Head of caudate nucleus (tissue), 42 donors: ENCODE measurements at places on chromosomes 3 and 15.

GRCh38 chr15:39172380-39173281 is 408.2 kb upstream of the THBS1 start:
- peak; percentile 31 for DNase-seq

DNA sequence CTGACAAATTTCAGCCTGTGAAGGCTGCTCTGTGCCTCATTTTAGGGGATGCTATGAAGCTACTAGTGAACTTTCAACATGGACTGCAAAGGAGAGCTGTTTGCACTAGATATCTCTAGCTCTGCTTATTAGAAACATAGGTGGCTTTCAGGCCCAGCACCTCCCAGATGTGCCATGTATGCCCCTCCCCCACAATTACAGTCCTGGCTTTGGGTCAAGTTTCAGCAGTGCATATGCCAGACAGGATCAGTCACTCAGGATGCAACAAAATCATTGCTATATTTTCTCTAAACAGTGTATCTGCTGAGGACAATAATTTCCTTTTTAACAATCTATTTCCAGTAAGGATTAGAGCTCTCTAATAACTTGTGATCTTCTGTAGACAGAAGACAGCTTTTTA is 178.8 kb upstream of the STAC start:
- DNase-seq, result no peak

DNA sequence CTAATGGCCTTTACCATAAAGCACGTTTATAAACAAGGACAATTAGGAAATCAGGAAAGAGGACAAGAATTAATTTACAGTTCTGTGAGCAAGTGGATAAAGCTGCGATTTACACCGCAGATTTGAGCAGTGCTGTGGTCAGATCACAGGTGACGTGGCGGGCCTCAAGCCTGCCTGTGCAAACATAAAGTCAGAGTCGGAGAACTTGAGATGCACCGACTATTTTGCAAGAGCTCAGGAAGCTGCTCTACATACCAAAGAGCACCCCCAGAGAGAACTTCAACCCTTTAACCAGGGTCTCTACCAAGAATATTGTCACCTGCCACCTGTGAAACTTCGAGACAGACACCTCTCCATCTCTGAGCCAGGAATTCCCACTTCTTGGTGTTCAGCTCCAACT is 35.7 kb downstream of the MECOM start:
- no peak for DNase-seq

DNA sequence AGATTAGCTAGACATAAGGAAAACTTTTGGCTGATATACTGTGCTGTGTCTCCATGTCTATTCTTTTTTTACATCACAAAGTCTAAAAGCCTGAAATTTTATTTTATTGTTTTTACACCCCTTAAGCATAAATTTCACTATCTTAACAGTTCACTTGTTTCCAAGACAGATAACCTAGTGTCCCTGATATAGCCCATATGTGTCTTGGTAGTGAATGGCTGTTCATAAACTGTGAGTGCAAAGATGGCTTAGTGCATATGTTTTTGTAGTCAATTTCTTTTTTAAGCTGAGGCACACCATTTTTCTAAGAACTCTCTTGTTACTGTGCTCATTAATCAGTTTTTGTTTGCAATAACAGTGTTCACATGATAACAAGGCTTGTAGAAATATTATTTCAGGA is 381.1 kb downstream of the OXSM start:
- DNase-seq, result no peak

GRCh38 chr3:31014317-31015040 is 120.0 kb upstream of the GADL1 start:
- no peak for DNase-seq

- DNase-seq, result no peak
Measured at GRCh38 chr3:116020495-116020894, 397.2 kb downstream of the GAP43 start.

DNA sequence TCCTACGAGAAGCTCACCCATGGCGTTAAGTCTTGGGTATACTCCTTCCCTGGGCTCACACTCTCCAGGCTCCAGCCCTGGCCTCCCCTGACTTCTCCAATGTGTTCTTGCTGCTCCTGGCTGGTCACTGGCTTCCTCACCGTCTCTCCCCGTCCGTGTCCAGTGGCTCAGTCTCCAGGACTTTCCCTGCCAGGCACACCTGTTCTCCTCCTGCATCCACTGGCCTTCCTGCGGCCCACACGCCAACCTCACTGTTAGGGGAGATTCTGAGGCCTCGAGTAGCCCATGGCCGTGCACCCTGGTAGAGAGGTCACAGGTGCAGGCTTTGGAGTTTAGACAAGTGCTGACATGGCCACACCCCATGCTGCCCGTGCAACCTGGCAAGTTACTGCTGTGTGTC is 91.9 kb upstream of the SNRPA1 start:
- no peak for DNase-seq

- DNase-seq, result no peak
Measured at GRCh38 chr15:69863446-69863845, 234.3 kb downstream of the TLE3 start.

DNA sequence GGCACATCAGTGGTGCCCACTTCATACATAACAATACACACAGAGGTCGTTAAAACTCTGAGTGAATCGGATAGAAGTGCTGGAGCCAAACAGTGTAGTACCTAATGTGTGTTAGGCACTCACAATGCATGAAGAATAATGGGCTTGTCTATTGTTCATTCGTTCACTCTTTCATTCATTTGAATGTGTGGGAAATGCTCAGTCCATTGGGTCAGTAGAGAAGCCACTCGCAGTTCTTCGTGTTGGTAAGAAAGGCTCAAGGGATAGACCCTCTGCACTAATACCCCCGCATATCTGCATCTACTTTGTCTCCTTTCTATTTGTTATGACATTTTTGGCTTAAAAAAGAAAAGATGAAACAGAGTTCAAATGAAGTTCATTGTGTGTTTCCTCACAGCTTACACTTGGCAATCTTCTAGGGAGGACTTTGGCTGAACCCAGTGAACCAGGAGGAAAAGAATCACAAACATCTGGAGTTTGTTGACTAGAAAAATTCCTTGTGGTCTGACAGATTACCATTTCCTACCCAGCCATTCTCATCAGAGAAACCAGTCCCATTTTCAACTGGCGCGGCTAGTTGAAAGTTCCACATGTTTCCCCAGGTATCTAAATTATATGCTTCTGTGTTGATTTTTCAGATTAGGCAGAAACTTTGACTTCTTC is 32.8 kb upstream of the MFSD1 start:
- no peak for DNase-seq

DNA sequence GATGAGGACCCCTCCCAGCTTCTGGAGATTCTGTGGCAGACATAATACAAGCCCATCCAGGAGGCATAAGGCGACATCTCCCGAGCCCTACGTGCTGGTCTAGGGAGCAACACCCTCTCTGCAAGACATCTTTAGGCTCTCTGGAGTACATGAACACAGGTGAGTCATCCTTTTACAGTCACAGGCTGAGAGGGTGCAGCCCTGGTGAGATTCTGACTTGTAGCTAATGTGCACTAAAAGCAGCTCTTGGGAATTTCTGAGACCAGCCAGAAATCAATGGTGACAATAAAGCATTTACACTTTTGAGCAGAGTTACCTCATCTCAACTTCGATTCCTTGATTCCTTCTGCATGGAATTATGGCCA is 131.1 kb downstream of the XXYLT1 start:
- DNase-seq, result no peak

DNA sequence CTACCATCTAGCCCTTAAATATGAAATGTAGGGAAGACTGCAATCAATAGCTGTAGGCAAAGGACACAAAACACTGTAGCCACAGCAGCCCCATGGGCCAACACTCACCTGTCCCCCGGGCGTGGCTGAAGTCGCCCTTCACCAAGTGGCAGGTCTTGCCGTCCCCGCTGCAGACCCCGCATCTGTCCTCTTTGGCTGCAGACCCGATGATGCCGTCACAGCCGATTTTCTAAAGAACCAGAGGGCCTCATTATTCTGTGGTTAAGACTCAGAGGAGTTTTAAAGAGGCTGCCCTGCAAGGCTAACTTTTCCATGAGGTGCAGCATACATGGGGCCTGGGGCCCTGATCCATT is 245.6 kb downstream of the ADAMTS17 start:
- DNase-seq, result no peak

GRCh38 chr3:70531063-70531657 is 218.7 kb upstream of the MDFIC2 start:
- DNase-seq, result no peak

DNA sequence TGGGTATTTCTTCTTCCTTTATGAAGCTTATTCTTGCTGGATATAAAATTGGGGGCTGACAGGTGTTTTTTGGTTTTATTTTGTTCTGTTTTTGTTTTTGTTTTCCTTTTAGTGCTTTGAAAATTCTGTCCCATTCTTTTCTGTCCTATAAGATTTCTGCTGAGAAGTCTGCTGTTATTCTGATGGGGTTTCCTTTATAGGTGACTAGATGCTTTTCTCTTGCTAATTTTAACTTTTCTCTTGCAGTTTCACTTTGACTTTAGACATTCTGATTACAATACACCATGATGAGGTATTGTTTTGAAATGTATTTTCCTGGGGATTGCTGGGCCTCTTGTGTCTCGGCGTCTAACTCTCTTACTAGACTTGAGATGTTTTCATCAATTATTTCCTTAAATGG is 22.8 kb downstream of the TTC14 start:
- DNase-seq, result no peak

GRCh38 chr3:139527265-139527664 is 12.3 kb downstream of the RBP1 start:
- no peak for DNase-seq

DNA sequence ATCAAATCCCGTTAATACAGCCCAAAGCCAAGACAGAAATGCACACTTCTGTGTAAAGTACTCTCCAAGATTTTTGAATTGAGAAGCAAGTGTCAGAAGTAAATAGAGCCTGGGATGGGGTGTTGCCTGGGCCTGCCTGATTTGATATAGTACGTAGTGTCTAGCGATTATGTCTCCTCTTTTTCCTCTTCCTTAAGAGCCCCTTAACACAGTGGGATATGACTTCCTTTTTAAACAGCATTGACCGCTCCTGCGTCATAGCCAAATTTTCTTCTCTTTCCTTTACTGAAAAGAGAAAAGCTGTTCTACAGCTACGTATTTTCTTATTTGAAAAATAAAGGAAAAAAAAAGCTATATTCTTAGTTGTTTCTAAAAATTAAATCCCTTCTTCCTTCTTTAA is 97.7 kb downstream of the PLCL2 start:
- no peak for DNase-seq

- DNase-seq, result no peak
Measured at GRCh38 chr3:77462951-77463350, 423.1 kb downstream of the ROBO2 start.

DNA sequence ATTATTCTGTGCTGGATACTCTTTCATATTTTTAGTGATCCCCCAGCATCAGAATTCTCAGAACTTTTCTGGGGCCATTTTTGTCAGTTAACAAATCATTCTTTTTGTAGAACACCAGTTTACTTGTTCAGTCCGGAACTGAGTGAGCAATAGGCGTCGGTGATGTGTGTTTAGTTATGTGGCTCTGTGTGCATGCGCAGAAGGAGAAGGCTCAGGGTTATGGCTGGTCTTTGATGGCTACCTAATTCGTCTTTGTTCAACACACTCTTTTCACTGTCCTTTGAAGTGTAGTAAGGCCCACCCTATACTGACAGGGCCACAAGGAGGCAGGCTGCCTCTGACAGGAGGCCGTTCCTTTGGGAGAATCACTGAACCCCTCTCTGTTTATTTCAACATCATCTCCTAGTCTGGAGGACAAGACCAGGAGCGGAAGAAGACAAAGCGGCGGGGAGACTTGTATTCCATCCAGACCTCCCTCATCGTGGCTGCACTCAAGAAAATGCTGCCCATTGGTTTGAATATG is 158.2 kb upstream of the CHRM5 start:
- DNase-seq, result no peak
